A549 treated with GW870086 at 1 μM for 4 hours (cell line): ENCODE measurements at places on chromosomes 2 and 18. TPM values are rescaled to one million over a fixed set of nuclear protein-coding genes. Genes with fewer than 3 reads are reported as not detected.

KIF1A gene
- total RNA-seq, result 0.48 to 1.3 TPM (median 0.83 TPM) in 5 replicates

ST6GAL2 gene
- 15.0 to 22.9 TPM (median 17.5 TPM) in 5 replicates for total RNA-seq

EML6 gene
- total RNA-seq, result 1.2 to 2.5 TPM (median 1.8 TPM) in 5 replicates

REG3A gene
- not detected in 5 replicates for total RNA-seq

OR6B2 gene
- not detected in 5 replicates for total RNA-seq

RALB gene
- total RNA-seq, result 57.9 to 75.3 TPM (median 71.1 TPM) in 5 replicates

MDH1B gene
- total RNA-seq, result 1.1 to 2.3 TPM (median 1.5 TPM) in 5 replicates

C18orf54 gene
- total RNA-seq, result 1.6 to 3.4 TPM (median 2.6 TPM) in 5 replicates

EVX2 gene
- not detected in 5 replicates for total RNA-seq

SPATA3 gene
- not detected in 5 replicates for total RNA-seq

L3MBTL4 gene
- not detected in 5 replicates for total RNA-seq

GALNT5 gene
- 2.5 to 2.6 TPM (median 2.6 TPM) in 5 replicates for total RNA-seq

HOXD3 gene
- 0.07 to 0.20 TPM (median 0.13 TPM) in 4 of 5 replicates, not detected in the other for total RNA-seq

SCG2 gene
- 0.82 to 1.4 TPM (median 0.99 TPM) in 5 replicates for total RNA-seq

IKZF2 gene
- total RNA-seq, result 0.13 to 0.41 TPM (median 0.25 TPM) in 5 replicates

IL36RN gene
- 0.05 to 0.08 TPM (median 0.05 TPM) in 3 of 5 replicates, not detected in the others for total RNA-seq

TBR1 gene
- total RNA-seq, result 0.02 to 0.06 TPM (median 0.04 TPM) in 4 of 5 replicates, not detected in the other

DSC3 gene
- 1.2 to 1.7 TPM (median 1.5 TPM) in 5 replicates for total RNA-seq

TCF23 gene
- not detected in 5 replicates for total RNA-seq

UGT1A9 gene
- total RNA-seq, result 4.1 to 6.1 TPM (median 4.5 TPM) in 5 replicates

CFC1 gene
- 0.09 TPM in 1 of 5 replicates, not detected in the others for total RNA-seq

LHCGR gene
- not detected in 5 replicates for total RNA-seq

CIB4 gene
- total RNA-seq, result 0.40 to 0.50 TPM in 2 of 5 replicates, not detected in the others

UGT1A5 gene
- total RNA-seq, result 0.09 to 0.13 TPM in 2 of 5 replicates, not detected in the others
